Skin of body (tissue), 3 donors: ENCODE measurements at places on chromosomes 16 and 17.

DNA sequence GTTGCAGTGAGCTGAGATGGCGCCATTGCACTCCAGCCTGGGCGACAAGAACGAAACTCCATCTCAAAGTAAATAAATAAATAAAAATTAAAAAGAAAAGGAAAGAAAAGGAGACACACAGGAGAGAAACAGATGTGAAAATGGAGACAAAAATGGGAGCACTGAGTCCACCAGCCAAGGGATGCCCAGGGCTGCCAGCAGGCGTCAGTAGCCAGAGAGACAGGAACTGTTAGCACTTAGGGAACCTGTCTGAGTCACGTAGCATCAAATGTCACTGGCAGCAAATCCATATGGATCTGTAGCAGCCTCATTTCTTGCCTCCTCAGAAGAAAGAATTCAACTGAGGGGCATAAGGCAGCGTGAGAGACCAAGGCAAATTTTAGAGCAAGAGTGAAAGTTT, 79.7 kb downstream of the CYLD start:
- DNase-seq: no peak

- no peak for DNase-seq
These were observed 183.9 kb upstream of the HSBP1 start for GRCh38 chr16:83623892-83624291.

- no peak for DNase-seq
These were observed 9.9 kb downstream of the LRRC3C start for GRCh38 chr17:39937447-39937846.

DNA sequence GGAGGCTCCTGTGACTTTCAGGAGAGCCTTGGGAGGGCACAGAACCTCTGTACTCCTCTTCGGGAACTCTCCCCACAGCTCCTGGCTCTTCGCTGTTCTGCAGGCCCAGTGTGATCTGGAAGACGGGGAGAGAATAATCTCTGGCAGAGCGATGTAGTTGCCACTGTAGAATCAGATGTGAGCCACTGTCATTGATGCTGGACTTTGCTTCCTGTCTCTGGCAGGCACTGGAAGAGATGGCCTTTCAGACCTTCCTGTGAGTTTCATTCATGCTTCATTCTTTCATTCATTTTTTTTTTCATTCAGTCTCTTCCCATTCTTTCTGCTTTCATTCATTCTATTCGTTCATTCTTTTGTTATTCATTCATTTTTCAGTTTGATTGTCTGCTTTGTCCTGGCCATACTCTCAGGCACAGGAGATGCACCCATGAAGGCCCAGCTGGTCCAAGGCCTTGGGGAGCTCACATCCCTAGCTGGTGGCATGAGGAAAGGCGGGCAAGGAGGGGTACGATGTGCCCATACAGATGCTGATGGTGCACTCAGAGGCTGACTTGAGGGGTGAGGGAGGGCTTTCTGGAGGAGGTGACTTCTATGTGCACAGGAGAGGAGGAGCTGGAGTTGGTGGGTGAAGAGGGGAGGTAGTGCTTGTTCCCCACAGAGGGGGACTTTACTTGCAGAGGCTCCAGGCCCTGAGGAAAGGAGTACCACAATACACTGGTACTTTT, 44.2 kb downstream of the CMIP start:
- DNase-seq: no peak
